Parietal lobe (tissue), 2 donors: ENCODE measurements at places on chromosomes 3 and 15. TPM values are rescaled to one million over a fixed set of nuclear protein-coding genes. Genes with fewer than 3 reads are reported as not detected.

Gene TGM5
- not detected for total RNA-seq

Gene TMEM207
- total RNA-seq, result not detected

Gene TICRR
- total RNA-seq, result 6.6 TPM

Gene TNFAIP8L3
- 0.94 TPM for total RNA-seq

Gene GOLGA6B
- not detected for total RNA-seq

Gene RPN1
- 147 TPM for total RNA-seq

Gene DNAH12
- 1.6 TPM for total RNA-seq

Gene CPN2
- total RNA-seq, result not detected

Gene DCLK3
- total RNA-seq, result 10.3 TPM

Gene SPATA12
- total RNA-seq, result not detected
